Activated naive CD8-positive, alpha-beta T cell treated with anti-CD3 and anti-CD28 coated beads, Interleukin-2, amount 50 U/mL, for 24 hours (primary cell): ENCODE measurements at places on chromosomes 6 and 20.

- peak; percentile 64 for DNase-seq
- peak overlapping the region; percentile 65 for H3K4me3 ChIP-seq
- H3K36me3 ChIP-seq = peaks cover 43% of the 10 kb centered on the region
- H3K4me1 ChIP-seq = peaks cover 35% of the 10 kb centered on the region
Measured at GRCh38 chr20:44911264-44911921, 1.5 kb downstream of the PABPC1L start.

DNA sequence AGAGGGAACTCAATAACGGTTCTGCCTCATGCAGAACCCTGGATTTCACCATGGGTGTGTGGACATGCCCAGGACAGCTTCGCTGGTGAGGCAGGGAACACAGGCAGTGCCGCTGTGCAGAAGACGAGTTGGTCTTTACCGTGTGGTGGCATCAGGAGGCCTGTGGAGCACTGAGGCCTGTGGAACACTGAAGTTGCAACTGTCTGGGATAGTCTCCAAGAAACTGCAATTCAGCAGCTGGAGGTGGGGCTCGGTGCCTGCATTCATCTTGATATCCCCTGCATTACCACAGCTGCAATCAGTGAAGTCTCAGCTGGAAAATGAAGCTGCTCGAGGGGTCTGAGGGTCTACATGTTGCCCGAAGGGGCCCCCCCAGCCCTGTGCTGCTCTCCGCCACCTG lies 202.4 kb upstream of the CDH4 start:
- no peaks in the 10 kb centered on the region for H3K36me3 ChIP-seq
- no peaks in the 10 kb centered on the region for H3K4me1 ChIP-seq
- no peaks in the 10 kb centered on the region for H3K27me3 ChIP-seq
- H3K4me3 ChIP-seq = no peak overlapping the region

DNA sequence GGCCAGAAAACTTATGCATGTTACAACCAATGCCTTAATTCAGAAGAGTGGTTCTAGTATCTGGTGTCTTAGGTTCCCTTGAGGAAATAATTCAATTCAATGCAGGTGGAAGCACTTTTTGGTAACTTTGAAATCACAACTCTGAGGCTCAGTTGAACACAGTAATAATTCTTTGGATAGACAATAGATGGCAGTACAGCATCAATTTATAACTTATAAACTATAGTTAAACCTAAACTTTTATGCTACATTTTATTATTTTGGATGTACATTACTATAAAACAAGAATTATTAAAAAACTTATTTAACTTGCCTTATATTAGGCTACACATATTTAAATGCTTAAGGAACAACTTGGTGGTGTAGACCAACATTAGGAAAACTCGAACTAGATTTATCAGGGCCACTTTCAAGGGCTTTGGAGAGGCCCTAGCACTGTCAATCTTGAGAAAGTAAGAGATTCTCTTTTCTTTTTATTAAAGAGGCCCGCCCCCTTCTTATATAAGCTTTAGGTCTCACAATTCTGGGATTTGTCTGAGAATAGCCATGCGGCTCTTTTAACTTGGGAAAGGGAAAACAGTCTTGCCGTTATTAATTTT lies 85.9 kb downstream of the CRYBG1 start:
- no peaks in the 10 kb centered on the region for H3K36me3 ChIP-seq
- no peak overlapping the region for H3K27ac ChIP-seq
- no peak for DNase-seq
- H3K27me3 ChIP-seq = peaks cover 19% of the 10 kb centered on the region
- no peak overlapping the region for H3K4me3 ChIP-seq

DNA sequence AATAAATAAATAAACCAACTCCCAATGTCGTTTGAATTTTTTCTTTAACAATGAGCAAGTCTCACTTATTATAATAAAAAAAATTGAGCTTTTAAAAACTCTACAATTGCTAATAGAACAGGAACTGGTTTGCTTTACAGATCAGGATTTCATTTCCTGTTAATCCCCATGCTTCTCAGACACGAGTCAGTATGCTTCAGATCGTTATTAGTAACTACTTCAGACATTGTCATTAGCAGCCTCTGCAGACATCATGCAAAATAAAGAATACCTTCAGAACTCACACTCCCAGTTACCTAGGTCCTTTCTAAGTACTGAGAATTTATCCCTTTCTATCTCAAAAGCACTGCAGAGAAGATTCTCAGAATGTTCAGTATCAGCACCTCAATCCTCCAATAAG lies 10.0 kb upstream of the FAM210B start:
- DNase-seq = no peak
- no peaks in the 10 kb centered on the region for H3K36me3 ChIP-seq
- peaks cover 45% of the 10 kb centered on the region for H3K27me3 ChIP-seq

DNA sequence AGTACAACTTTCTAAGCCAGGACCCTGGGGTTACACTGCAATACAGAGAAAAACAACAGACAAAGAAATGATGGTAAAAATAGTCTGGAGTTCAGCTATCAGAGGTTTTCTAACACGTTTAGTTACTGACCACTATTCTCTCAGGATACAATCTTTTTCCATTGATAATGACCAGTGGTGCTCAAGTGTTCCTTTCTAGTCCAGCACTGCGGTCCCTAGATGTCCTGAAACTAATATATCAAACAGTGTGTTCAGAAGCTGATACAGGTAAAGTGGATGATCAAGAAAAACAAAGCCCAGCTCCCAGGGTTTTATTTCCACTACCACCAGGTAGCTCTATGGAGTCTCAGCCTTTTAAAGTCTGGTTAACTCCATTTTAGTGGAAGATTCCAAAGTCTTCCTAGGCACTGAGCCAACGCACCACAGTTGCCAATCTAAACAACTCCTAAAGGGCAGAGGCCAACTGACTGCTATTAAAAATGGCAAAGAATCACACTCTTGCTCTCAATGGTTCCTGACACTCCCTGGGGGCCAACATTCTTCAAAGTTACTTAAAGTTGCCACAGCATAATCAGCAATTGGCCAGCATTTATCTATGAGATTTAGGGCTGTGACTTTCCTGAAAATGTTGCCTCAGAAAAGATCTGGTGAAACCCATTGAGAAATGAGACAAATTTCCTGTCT lies 38.2 kb downstream of the DZANK1 start:
- no peaks in the 10 kb centered on the region for H3K36me3 ChIP-seq
- DNase-seq = no peak
- no peak overlapping the region for H3K27ac ChIP-seq
- H3K4me1 ChIP-seq = no peaks in the 10 kb centered on the region
- H3K27me3 ChIP-seq = no peaks in the 10 kb centered on the region
- no peak overlapping the region for H3K4me3 ChIP-seq

- H3K27ac ChIP-seq = no peak overlapping the region
- H3K36me3 ChIP-seq = no peaks in the 10 kb centered on the region
- DNase-seq = no peak
- no peak overlapping the region for H3K4me3 ChIP-seq
- H3K27me3 ChIP-seq = no peaks in the 10 kb centered on the region
- peaks cover 1% of the 10 kb centered on the region for H3K4me1 ChIP-seq
Measured at GRCh38 chr20:23334111-23334510, 16.5 kb upstream of the NXT1 start.

DNA sequence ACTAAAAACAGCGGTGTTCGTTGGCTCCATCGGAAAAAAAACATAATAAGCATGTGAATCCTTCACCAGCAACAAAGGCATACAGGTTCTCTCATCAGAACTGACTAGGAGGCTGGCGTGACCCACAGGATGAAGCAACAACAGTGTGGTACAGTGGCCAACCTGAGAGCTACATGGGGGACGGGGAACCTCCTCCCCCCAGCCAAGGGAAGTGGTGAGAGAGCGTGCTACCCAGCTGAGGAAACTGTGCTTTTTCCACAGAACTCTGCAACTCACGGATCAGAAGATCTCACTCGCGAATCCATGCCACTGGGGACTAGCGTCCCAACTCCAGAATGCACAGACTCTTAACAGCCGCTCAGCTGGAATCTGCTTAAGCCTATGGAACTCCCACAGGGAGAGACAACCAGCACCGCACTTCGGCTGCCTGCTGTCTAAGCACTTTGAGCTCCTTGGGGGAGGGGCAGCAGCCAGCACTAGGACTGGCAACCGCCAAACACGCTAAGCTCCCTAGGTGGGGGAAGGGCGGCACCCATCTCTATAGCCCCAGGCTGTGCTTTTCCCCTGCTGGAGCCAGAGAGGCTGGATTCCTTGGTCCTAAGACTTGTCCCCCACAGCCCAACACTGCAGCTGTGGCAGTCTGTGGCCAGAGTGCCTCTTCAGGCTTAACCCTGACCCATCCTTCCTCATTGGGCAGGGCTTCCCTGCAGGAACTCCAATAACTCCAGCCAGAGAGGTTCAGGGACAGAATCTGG lies 538.3 kb upstream of the BTBD3 start:
- no peak for DNase-seq
- no peak overlapping the region for H3K27ac ChIP-seq
- H3K27me3 ChIP-seq = no peaks in the 10 kb centered on the region
- no peaks in the 10 kb centered on the region for H3K36me3 ChIP-seq

- peaks cover 2% of the 10 kb centered on the region for H3K27me3 ChIP-seq
- H3K27ac ChIP-seq = no peak overlapping the region
- H3K4me1 ChIP-seq = no peaks in the 10 kb centered on the region
- H3K36me3 ChIP-seq = no peaks in the 10 kb centered on the region
- no peak for DNase-seq
Measured at GRCh38 chr6:79599725-79600259, 31.3 kb upstream of the SH3BGRL2 start.

DNA sequence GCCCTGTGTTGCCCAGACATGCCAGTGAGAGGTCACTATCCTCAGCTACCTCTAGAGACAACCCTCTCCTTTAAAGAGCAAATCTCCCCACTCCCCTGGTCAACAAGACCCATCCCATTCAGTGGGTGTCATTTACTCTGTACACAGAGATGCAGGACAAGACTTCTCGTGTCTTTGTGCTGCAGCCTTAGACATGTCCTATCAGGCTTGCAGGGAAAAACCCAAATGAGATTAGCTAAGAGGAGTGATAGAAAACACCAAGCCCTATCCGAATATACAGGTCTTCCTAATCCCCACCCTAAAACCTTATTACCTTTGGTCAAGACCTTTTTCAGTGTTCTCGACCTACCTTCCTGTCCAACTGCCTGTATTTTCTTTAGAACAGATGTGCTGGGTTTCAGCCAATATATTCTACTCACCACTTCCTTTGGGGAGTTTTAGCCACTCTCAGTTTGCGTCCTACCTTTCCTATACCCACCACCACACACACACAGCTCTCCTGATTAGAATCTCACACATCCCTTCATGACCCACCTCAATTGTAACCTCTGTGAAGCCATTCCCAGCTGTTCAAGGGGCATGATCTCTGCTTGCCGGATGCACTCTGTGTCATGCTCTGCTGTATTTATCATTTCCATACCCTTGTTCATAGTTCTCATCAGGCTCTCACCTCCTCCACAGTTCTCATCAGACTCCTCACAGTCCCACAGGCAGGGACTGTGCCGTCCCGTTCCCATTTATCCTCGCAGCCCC lies 39.7 kb downstream of the TRAM2 start:
- no peaks in the 10 kb centered on the region for H3K27me3 ChIP-seq
- no peak for DNase-seq
- peaks cover 45% of the 10 kb centered on the region for H3K4me1 ChIP-seq
- no peak overlapping the region for H3K4me3 ChIP-seq
- H3K27ac ChIP-seq = peak overlapping the region; percentile 9

DNA sequence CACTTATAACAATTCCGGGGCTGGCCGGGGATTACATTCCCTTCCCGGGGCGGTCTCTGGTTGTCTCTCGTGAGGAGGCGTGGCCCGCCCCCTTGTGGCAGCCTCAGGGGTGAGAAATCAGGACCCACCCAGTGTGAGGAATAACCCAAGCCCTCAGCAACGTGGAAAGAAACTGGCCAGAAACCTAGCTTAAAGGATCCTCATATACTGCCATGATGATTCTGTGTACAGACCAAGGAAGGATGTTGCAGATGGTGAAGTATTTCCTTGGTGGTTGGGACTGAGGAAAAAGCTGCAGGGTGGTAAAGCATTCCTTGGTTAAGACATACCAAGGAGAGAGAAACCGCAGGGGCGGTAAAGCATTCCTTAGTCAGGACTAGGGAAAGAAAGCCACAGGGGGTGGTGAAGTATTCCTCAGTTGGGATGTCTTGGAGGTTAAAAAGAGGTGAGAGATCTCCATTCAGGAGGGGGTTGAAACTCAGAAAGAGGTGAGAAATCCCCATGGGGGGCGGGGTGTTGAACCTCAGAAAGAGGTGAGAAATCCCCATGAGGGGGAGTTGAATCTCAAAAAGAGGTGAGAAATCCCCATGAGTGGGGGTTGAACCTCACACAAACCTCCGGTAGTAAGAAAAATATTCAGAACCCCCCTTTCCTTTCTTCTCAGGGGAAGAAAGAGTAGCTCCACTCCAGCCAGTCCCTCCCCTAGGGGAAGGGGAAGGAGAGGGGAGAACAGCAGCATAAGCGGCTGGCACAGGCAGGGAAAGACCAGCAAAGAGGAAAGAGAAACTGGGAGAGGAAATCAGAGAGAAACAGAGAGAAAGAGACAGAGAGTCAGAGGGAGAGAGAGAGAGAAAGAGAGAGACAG lies 238.1 kb downstream of the RNGTT start:
- H3K27me3 ChIP-seq = no peaks in the 10 kb centered on the region
- peaks cover 18% of the 10 kb centered on the region for H3K36me3 ChIP-seq
- H3K27ac ChIP-seq = peak overlapping the region; percentile 28
- DNase-seq = peak; percentile 48
- H3K4me3 ChIP-seq = no peak overlapping the region

- no peak overlapping the region for H3K27ac ChIP-seq
- H3K27me3 ChIP-seq = peaks cover 9% of the 10 kb centered on the region
- DNase-seq = peak; percentile 40
- H3K4me1 ChIP-seq = peaks cover 7% of the 10 kb centered on the region
- H3K4me3 ChIP-seq = no peak overlapping the region
Measured at GRCh38 chr6:169162752-169163407, 90.8 kb downstream of the THBS2 start.

GRCh38 chr6:37524025-37524969 lies 24.6 kb upstream of the CCDC167 start:
- peaks cover 3% of the 10 kb centered on the region for H3K36me3 ChIP-seq
- H3K4me1 ChIP-seq = peaks cover 55% of the 10 kb centered on the region
- no peak overlapping the region for H3K4me3 ChIP-seq
- no peak for DNase-seq
- H3K27ac ChIP-seq = no peak overlapping the region

DNA sequence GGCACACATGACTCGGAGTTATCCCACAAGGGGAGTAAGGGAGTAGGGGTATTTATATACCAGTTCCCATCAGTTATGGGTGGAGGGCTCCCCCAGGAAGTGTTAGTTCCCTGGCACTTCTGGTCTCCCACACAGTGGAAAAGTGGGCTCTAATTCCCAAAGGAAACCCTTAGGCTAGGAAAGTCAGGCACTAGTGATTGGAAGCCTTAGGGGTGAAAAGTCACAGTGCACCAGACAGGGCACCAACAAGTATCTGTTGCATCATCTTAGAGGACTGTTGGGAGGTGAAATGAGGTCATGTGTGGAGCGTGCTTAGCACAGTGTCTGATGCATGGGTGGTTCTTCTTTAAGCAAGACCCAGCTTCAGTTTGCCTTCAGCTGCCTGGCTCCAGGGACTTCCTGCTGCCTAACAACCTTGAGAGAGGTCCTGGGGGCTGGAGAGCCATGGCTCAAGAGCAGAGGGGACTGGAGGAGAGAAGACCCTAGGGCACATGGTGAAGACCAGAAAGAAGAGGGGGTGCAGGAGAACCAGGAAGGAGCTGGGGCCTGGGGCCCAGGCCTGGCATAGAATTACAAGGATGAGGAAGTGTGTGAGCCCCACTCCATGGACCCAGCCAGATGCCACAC lies 7.5 kb upstream of the FOXP4 start:
- DNase-seq = no peak
- peaks cover 22% of the 10 kb centered on the region for H3K27me3 ChIP-seq
- H3K36me3 ChIP-seq = no peaks in the 10 kb centered on the region
- no peak overlapping the region for H3K4me3 ChIP-seq
- H3K4me1 ChIP-seq = peaks cover 9% of the 10 kb centered on the region
